ENCODE measurements at places on chromosomes 2 and 18. TPM values are rescaled to one million over a fixed set of nuclear protein-coding genes. Genes with fewer than 3 reads are reported as not detected.

REG1B gene
- total RNA-seq, result not detected

SELENOI gene
- total RNA-seq, result 21.4 TPM

OR6B3 gene
- total RNA-seq, result not detected

REG3G gene
- not detected for total RNA-seq

HOXD8 gene
- 18.1 TPM for total RNA-seq

DNA sequence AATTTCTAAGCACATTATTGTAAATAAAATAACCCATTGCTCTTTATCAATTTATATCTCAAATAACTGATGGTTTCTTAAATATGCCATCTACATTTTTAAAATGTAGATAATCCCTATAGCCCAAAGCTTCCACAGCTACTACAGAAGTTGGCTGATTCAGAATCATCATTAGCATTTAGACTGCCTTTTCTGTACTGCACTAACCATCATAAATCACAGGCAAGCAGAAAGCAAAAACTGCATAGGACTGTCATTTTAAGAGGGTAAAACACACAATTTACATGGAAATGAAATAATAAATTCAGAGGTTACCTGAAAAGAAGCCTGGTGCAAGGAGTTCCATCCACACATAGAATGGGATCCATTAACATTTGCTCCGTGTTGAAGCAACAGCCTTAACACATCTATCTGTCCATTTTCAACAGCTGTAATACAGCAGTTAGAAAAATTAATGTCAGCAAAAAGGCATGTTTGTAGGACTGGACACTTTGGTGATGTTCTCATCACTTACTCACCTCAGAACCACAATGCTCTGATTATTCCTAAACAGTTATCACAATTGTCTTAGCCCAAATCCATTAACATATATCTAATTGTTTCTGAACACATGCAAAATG is 38.4 kb upstream of the CHAC2 start:
- no peak for DNase-seq

Data from kidney epithelial cell (primary cell).